Left ventricle myocardium superior (tissue), 1 donor: ENCODE measurements at places on chromosomes 7 and 10. TPM values are rescaled to one million over a fixed set of nuclear protein-coding genes. Genes with fewer than 3 reads are reported as not detected.

- DNase-seq, result no peak
Observed at GRCh38 chr7:157996359-157997079, 591.1 kb downstream of the PTPRN2 start.

Gene CHST3
- total RNA-seq, result 18.5 TPM

- no peak for DNase-seq
Observed at GRCh38 chr7:113175525-113176104, 57.3 kb upstream of the SMIM30 start.

- DNase-seq, result no peak
Observed at GRCh38 chr10:3727268-3727667, 57.7 kb downstream of the KLF6 start.

DNA sequence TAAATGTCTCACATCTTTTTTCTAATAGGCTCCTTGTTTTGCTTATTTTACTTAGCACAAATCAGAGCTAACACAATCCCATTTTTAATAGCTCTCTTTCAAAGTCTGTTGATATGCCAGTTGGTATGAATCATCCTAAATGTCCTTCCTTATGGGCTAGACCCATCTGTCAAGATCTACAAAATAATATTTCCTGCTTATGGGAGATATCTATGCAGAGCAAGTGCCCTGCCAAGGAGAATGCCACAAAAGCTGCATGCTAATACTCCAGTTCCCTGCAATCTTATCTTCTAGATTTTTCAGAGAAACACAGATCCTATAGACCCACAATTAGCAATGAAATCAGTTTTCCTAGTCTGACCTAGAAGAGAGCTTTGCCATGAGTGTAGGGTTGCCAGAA lies 230.8 kb upstream of the NPVF start:
- no peak for DNase-seq

Gene MRPS17
- 23.2 TPM for total RNA-seq

DNA sequence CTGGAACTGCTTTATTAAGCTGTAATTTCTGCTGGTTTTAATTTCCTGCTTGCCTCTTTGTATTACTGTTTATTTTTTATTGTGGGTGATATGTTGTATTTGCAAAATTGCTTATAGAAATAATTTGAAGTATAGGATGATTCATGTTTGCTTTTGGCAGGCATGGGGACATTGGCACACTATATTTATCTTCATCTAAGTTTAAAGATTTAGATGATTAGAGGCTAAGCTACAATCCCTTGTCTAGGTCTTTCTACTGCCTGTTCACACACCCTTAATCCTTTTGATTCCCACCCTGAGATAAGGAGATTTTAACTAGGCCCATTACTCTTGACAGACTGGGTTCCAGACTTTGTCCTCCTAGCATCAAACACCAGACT lies 182.8 kb upstream of the KAT6B start:
- no peak for DNase-seq

DNA sequence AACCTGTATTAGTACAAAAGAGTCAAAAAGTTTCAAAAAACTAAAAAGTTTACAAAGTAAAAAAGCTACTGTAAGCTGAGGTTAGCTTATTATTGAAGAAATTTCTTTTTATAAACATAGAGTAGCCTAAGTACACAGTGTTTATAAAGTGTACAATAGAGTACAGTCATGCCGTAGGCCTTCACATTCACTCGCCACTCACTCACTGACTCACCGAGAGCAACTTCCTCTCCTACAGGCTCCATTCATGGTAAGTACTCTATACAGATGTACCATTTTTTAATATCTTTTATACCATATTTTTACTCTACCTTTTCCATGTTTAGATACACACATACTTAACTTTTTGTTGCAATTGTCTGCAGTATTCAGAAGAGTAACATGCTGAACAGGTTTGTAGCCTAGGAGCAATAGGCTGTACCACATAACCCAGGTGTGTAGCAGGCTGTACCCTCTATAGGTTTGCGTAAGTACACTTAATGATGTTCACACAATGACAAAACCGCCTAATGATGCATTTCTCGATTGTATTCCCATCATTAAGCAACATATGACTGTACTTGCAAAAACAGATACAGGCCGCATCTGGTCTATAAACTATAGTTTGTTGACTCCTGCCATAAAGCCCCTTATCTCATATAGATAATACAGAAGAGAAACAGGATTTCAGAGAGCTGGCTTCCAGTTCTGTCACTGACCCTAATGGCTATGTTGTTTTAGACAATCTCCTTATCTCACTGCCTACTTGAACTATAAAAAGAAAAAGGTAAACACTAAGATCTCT lies 438.8 kb downstream of the HTR7 start:
- no peak for DNase-seq

GRCh38 chr7:64904008-64904407 lies 935 bp downstream of the ZNF273 start:
- DNase-seq, result no peak

GRCh38 chr10:24824536-24824935 lies 100.8 kb upstream of the ARHGAP21 start:
- DNase-seq, result no peak

GRCh38 chr7:47373871-47374451 lies 207.9 kb downstream of the TNS3 start:
- DNase-seq, result no peak

Gene PPP1R17
- not detected for total RNA-seq

DNA sequence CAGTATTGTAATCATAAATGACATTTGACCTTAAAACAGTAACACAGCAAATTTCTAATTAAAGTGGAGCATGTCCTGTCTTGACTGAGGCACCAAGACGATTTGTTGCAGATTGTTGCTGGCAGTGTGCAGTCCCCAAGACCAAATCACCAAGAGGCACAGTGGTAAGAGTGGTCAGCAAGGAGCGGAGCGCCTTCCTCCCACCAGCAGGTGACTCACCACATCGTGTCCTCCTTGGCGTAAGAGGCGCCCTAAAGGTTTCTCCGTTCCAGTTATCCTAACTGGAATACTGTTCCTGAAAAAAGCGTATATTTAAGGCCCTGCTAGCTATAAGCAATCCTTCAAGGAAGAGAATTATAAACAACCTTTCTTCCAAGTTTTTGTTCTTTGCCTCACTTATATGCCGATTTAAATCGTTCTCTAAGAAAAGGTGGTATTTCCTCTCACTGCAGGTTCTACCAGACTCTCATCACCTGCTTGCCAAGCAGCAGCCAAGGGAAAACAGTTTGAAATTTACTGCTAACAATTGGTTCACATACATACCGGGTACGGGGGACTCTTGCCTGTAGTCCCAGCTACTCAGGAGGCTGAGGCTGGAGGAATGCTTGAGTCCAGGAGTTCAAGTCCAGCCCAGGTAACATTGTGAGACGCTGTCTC lies 10.7 kb upstream of the REPIN1 start:
- no peak for DNase-seq

Gene EVX1
- total RNA-seq, result not detected

Gene AGAP9
- 2.3 TPM for total RNA-seq

Gene UPK3BL2
- total RNA-seq, result 2.9 TPM

DNA sequence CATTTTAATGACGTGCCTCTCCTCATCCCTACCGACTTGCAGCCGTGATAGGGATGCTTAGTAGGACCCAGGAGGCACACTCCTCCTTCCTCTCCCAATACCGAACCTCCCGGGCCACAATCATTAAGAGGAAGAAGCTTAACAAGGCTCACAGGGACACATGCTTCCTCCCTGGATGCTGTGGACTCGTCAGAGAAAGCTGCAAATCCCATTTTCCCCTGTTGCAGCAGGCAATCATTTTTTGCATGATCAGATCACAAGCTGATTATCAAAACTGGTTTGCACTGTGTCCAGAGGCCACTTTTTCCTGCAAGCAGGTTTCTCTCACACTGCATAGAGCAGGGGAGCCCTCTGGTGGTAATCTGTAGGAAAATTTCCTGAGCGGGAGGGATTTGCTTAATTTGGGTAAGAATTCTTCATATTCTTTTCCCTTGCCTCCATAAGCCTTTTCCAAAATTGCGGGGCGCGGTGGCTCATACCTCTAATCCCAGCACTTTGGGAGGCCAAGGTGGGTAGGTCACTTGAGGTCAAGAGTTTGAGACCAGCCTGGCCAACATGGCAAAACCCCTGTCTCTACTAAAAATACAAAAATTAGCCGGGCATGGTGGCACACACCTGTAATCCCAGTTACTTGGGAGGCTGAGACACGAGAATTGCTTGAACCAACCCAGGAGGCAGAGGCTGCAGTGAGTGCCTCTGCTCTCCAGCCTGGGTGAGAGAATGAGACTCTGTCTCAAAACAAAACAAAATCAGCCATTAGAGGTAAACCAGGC lies 16.1 kb upstream of the LAMB4 start:
- DNase-seq, result peak; percentile 28

Gene CPXM2
- total RNA-seq, result 4.1 TPM

Gene TMEM176A
- 30.1 TPM for total RNA-seq

- no peak for DNase-seq
Observed at GRCh38 chr10:124892905-124893304, 49.0 kb upstream of the ZRANB1 start.

Gene ADCY1
- total RNA-seq, result 8.9 TPM

DNA sequence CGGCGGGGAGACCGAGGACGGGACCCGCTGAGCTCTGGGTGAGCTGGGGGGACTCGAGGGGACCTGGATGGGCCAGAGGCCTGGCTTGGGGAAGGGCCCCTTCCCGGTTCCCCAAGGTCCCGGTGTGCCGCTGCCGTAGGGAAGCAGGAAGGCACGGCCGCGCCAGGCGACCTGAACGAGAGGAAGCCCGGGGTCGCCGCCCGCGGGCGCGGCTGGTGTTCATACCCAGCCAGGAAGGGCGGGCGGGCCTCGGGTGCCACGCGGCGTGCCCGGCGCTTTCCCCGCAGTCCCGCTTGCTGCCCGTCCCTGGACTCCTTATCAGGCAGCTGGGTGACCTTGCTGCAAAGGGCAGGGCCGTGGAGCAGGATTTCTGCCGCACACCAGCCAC lies 38.0 kb downstream of the ZNF777 start:
- peak; percentile 56 for DNase-seq
